ENCODE measurements at places on chromosomes 6 and 20.

- DNase-seq: no peak
Observed at GRCh38 chr6:18284261-18284660, 19.9 kb upstream of the DEK start.

DNA sequence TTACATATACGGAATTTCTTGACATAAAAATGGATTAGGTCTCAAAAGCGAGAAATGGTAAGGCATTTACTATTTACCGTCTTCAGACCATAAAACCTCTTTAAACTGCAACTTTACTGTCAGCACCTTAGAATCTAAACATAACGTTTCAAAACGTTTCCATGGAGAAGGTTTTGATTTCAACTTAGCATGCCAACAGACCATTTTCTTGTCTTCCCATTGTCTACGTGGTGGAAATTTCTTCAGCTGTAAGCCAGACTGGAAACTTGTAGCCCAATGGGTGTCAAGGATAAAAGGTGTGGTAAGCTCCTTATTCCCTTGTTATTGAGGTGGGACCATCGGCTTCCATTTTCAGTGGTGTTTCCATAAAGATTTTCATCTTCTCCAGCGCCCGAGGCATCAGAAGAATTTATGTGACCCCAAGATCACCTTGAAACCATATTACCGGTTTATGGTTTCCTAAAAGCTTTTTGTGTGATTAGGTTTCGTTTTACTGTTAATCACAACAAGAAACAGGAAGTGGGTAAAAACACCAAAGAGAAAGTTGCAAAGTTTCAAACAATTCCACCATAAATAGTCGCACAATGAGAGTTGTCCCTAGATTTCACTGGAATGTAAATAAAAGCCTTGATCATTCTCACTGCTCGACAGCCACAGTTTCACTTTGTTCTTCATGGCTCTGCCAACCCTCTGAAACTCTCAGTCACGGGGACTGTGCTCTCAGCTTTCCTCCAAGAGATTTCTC, 63.0 kb upstream of the CD2AP start:
- no peak for DNase-seq

GRCh38 chr20:52746770-52747169, 225.4 kb upstream of the TSHZ2 start:
- no peak for DNase-seq

DNA sequence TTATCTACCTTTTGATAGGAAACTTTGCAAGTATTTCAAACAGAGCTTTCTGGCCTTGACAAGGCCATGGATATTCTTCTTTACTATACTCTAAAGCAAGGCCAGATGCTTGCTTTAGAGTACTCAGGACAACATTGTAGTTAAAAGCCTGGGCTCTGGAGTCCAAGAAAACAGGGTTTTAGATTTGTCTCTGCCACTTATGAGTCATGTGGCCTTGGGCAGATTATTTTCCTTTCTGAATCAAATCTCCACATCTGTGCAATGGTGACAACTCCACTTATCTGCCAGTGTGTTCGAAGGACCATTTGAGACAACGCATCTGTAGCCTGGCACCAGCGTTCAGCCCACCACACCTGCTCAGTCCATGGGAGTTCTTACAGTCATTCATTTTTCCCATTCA, 265.9 kb upstream of the RIN2 start:
- no peak for DNase-seq

Data from CD4-positive, alpha-beta T cell treated with Interferon gamma for 1 hour (primary cell).